B cell (primary cell): ENCODE measurements at places on chromosomes 7 and 10. TPM values are rescaled to one million over a fixed set of nuclear protein-coding genes. Genes with fewer than 3 reads are reported as not detected.

PNLIPRP1 gene
- total RNA-seq = not detected in 2 replicates

ANKRD30A gene
- total RNA-seq = not detected in 2 replicates

TMEM26 gene
- total RNA-seq = not detected in 2 replicates

HSPA12A gene
- total RNA-seq = 17.7 and 18.8 TPM in 2 replicates

PARP12 gene
- total RNA-seq = 160 and 177 TPM in 2 replicates

NUPR2 gene
- not detected in 2 replicates for total RNA-seq

BTBD16 gene
- not detected in 2 replicates for total RNA-seq

GRCh38 chr10:110746254-110746826 is 102.2 kb downstream of the RBM20 start:
- peak; percentile 70 for DNase-seq

GRCh38 chr10:58444876-58445275 is 59.7 kb downstream of the TFAM start:
- DNase-seq = no peak

DNA sequence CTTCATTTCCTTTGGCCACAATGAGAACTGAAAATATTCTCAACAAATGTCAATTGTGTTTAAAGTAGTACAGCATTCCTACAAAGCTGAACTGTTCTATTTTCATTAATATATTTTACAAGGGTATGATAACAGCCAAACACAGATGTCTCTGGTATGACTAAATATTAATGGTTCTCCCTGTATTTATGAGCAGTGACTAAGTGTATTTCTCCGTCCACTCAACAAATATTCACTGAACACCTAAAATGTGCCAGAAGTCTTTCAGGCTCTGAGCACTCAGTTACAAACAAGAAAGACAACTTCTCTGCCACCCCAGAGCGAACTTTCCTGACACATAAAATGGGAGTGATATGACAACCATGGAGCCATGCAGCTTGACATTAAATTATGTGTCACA is 135.6 kb downstream of the VPS41 start:
- DNase-seq = no peak

- DNase-seq = no peak
These were observed 2.7 kb downstream of the FOXP2 start for GRCh38 chr7:114417290-114417689.

- no peak for DNase-seq
These were observed 272.9 kb downstream of the GALNT17 start for GRCh38 chr7:71404726-71405345.

DNA sequence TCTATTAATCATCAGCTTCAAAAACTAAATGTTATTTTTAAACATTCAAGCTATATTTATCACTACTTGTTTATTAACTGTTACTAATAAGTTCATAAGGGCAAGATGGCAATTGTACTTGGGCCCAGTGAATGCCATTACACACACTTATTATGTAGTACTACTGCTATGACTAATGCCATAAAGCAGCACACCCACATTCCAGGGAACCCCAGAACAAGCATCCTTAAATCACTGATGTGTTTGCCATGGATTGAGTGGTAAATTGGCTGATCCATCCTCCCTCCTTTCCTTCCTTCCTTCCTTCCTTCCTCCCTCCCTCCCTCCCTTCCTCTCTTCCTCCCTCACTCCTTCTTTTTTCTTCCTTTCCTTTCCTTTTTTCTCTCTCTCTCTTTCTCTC is 37.4 kb upstream of the RSU1 start:
- no peak for DNase-seq

DNA sequence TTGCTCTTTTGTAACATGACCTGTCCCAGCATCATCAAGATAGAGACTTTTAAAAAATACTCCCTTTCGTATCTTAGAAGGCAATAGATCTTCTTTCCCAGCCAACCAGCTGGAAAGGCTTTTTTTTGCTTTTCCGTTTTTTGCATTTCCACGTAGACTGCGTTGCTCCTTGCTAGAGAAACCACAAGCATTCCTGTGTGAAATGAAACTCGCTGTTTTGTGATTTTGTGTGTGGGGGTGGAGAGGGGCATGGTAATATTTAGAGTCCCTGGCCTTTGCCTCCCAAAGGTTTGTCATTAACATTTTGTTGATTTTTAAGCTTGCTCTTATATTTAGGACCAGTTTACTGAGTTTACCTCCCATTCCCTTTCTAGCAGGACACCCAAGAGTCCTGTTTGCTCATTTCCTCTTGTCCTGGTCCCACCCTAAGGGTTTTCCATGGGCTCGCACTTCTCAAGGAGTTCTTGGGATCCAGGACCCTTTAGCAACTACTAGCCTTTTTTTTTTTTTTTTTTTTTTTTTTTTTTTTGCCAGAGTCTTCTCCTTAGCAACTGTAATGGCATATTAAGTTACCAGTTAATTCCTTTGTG is 243.6 kb downstream of the BICC1 start:
- DNase-seq = no peak

DNA sequence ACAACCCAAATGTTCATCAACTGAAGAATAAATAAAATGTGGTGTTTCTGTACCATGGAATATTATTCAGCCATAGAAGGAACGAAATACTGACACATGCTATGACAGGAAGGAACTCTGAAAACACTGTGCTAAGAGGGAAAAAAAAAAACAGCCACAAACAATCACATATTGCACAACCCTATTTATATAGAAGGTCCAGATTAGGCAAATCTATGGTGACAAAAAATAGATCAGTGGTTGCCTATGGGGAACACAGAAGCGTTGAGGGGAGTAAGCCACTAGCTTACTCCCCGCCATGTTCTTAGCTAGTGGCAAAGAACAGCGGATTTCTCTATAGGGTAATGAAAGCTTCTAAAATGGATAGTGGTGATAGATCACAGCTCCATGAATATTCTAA is 198.4 kb downstream of the TPST1 start:
- DNase-seq = no peak

DNA sequence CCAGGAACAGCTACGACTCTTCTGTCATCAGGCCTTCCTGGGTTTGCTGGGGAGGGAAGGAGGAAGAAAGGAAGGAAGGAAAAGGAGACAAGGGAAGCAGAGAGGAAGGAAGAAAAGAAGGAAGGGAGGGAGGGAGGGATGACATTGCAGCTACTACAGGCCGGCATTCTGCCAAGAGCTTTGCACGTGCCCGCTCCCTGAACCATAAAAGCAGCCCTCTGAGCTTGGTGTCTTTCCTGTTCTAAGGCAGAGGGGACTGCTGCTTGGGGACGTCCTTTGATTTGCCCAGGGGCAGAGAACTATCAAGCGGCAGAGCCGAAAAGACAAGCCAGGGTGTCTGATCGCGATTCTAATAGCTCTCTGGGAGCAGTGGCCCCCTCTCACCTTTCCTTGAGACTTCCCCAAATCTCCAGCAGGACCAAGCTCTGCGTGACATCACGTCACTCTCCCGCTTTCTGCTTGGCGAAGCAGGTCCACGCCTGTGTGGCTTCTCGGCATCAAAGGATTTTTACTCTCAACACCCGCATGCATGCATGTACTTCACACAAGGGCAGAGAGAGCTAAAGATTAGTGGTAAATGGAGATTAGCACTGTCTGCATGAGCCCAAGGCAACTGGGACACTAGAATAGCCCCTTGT is 167.8 kb upstream of the AUTS2 start:
- DNase-seq = peak; percentile 19
